ENCODE measurements at places on chromosomes 5 and 9.

DNA sequence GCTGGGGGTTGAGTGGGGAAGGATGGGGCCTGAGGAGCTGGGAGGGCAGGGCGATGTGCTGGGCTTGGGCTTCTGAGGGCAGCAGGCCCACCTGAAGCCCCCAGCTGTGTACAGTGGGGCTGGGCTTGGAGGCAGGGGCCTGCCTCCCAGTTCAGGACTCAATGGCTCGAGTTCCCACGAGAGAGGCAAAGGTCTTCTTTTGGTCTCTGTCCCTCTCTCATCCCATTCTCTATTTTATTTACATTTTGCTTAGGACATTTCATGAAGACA, 180.6 kb downstream of the MACROH2A1 start:
- DNase-seq, result no peak

DNA sequence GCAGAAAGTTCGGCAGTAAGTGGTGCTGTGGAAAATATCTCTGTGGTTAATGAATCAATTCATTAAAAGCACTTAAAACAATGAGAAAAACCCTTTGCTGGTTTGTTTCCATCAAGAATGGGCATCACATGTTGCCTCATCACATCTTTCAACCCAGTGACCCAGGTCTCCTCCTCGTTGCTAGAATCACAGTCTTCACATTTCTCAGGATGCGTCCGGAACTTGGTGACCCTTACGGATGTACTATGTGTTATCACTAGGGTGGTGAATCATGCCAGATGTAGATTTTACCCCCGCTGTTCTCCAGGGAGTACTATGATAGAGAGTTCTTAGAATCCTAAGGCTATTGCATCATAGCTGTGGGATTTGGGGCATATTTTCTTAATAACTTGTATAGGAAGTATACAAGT, 217.9 kb upstream of the KLF4 start:
- no peak for DNase-seq

DNA sequence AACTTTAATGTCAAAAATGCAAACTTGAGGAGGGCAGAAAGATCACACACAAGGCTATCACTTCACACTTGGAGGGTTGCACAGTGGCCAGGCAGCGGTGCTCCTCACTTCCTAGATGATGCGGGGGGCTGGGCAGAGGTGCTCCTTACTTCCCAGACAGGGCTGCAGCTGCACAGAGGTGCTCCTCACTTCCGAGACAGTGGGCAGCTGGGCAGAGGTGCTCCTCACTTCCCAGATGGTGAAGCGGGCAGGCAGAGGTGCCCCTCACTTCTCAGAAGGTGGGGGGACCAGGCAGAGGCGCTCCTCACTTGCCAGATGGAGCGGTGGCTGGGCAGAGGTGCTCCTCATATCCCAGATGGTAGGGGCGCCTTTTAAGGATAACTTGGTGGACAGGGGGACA, 423.2 kb upstream of the RORB start:
- no peak for DNase-seq

DNA sequence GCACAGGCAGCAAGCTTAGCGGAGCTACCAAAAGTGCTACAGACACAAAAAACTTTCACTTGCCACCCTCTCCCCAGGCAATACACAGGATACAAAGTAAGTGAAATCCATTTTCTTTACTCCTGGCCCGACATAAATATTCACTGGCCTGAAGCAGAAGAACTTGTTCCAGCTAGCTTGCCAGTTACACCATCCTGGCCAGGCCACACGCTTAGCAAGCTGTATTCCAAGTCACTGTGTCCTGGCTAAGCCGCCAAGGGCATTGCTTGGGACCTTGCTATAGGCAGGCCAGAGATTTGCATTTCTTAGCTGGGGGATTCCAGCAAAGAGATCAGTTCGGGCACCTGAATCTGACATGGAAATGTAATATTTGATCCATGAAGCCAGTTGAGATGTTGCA, 71.0 kb upstream of the SLC1A3 start:
- no peak for DNase-seq

GRCh38 chr5:95739857-95740256, 8.7 kb downstream of the RHOBTB3 start:
- DNase-seq, result no peak

DNA sequence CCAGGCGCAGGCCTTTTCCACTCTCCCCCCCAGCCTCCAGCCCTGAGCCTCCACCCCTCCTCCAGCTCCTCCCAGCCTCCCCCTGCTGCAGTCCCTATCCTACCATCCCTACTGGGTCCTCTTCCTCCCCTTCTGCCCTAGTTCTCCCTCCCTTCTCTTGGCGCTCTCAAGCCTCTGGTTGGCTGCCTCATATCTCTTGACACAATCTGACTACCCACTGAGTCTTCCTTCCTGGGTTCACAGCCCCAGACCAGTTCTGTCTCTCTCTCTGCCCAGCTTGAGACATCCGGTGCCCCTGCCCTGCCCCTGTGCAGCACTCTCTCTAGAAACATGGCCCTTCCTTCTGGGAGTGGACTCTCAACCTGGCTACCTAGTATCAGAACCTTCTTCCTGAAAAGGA, 76.2 kb downstream of the TSPAN17 start:
- DNase-seq, result no peak

DNA sequence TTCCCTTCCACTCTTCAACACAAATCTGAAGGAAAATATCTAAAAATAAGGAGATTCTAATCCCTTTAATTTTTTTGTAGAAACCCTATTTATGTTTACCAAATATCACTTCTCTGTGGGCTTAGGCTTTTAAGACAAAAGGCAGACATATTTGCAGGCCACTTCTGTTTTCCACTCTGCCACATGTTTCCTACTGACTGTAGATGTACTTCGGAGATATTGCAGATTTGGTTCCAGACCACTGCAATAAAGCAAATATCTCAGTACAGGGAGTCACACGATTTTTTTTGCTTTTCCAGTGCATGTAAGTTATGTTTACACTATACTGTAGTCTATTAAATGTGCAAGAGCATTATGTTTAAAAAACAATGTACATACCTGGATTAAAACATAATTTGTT, 219.0 kb downstream of the SREK1 start:
- DNase-seq, result no peak

- no peak for DNase-seq
Observed at GRCh38 chr5:5473226-5473625, 50.7 kb downstream of the ICE1 start.

DNA sequence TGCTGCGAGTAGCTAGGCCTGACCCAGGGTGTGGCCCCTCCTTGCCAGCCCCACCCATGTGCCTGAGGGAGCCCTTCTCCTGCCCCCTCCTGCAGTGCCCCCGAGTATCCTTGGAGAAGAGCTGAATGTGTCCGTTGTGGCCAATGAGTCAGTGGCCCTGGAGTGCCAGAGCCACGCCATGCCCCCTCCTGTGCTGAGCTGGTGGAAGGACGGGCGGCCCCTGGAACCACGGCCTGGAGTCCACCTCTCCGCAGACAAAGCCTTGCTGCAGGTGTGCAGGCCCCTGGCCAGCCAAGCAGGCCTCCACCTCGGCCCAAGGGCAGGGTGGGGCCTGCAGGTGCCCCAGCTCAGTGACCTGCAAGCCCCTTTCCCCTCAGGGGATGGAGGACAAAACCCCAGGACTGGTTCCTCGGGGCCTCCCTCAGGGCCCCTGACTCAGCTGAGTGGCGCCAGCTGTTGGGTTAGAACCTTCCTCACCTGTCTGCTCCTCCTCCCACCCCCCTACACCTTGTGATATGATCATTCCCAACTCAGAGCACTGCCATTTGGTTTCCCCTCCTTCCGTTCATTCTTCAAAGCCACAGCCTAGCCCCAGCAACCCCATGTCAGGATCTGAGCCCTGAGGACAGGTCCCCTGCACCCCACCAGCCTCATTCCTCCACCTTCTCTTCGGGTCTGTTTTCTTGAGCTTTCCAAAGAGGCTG, 80.0 kb upstream of the ASS1 start:
- no peak for DNase-seq

DNA sequence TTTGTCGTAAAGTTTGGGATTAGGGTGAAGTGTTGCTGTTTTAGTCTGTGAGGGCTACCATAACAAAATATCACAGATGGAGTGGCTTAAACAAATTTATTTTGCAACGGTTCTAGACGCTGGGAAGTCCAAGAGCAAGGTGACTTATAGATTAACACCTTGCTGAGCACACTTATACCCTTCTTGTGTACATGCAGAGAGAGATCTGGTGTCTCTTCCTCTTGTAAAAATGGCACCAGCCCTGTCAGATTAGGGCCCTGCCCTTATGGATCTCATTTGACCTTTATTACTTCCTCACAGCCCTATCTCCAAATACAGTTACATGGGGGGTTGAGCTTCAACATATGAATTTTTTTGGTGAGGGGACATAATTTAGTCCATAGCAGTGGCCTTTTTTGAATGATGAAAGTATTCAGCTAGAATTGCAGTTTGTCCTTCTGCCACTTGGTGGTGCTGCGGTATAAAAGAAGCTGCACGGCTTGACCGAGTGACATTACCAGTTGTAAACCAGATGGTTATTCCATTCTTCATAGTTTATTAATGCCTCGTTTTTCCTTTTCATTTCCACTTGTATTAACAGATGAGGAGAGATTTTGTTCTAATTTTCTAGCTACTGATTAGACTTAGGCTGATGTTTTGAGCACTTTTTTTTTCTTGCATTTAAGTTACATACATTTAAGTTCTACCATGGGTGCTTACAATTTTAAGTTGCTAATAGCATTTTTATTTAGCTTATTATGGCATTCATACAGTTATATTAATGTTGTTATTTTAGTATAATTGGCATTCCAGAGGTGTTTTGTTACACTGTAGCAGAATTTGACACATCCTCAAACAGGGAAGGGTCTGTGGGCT, 19.4 kb downstream of the DCP2 start:
- peak; percentile 80 for DNase-seq

DNA sequence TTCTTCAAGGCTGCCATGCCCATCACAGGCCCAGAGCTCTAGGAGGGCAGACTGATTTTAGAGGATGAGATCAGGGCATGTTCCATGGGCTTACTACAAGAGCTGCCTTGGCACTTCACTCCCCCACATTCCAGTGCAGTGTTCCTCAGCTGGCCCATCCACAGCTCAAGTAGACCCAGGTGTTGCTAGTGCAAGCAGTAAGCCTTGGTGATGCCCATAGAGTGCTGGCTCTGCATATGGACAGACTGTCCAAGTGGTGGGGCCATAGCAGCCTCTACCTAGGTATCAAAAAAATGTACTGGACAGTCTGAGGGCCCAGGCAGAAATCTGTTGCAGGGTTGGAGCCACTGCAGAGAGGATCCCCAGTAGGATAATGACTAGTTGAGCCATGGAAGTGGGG, 366.6 kb downstream of the FGF10 start:
- no peak for DNase-seq

- DNase-seq, result peak; percentile 94
Observed at GRCh38 chr5:139637438-139638089, 10.6 kb upstream of the CXXC5 start.

- peak; percentile 5 for DNase-seq
Observed at GRCh38 chr5:6734243-6734700, 21.0 kb downstream of the TENT4A start.

DNA sequence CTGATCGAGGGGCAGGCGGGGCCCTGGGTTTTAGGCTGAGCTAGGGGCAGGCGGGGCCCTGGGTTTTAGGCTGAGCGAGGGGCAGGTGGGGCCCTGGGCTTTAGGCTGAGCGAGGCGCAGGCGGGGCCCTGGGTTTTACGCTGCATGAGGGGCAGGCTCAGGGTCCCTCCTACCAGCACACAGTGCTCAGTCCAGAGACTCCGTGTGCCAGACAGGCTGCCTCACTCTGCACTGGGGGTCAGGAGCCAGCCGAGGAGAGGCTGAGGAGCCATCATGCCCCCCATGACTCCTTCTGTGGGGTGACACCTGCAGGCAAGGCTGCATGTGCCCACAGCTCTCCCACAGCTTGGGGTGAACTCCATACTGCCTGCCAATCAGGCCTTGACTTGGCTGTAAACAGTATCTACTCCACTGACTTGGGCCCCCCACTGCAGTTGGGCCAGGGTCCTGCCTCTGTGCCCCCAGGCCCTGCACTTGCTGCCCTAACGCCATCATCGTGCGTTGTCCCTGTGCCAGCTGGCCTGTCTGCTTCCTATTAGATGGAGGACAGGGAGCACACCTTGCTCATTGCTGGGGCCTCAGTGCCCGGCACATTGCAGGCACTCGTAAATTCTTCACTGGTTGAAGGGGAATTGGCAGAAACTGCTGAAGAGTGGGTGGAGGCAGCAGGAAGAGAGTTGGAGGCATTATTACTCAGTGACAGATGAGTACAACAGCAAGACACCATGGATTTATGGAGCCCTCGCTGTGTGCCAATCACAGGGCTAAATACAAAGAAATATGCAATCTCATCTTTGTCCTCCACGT, 78.6 kb downstream of the AMBP start:
- no peak for DNase-seq

- no peak for DNase-seq
Observed at GRCh38 chr5:141598391-141599345, 20.1 kb downstream of the DIAPH1 start.

DNA sequence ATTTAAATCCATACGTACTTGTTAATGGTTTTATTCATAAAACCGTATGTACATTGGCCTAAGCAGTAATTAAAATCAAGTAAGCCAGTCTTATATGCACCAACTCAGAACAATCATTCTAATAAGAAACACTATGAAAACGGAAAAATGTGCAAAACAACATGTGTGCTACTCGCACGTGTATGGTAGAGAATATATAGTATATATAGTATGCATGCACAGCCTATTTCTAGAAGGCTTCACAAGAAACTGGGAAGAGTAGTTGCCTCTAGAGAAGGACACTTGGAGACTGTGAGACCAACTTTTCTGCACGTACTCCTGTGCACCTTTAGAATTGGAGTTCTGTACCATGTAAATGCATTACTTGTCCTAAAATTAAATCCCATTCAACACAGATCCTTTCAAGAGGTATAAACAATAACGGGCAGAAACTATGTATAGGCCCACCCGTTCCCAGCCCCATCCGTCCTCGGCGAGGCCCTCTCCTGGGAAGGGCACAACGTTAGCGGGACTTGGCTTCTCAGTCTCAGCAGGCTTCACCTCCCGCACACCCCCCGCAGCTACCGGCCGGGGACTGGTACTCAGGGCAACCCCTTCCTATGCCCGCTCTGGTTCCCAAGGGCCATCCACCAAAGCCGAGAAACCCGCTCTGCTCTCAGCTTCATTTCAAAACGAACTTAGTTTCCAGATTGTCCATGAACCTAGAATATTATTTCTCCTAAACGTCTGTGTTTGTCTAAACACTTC, 2.0 kb downstream of the CDC14B start:
- DNase-seq, result peak; percentile 19

GRCh38 chr9:128280084-128280622, 4.1 kb downstream of the SWI5 start:
- no peak for DNase-seq

DNA sequence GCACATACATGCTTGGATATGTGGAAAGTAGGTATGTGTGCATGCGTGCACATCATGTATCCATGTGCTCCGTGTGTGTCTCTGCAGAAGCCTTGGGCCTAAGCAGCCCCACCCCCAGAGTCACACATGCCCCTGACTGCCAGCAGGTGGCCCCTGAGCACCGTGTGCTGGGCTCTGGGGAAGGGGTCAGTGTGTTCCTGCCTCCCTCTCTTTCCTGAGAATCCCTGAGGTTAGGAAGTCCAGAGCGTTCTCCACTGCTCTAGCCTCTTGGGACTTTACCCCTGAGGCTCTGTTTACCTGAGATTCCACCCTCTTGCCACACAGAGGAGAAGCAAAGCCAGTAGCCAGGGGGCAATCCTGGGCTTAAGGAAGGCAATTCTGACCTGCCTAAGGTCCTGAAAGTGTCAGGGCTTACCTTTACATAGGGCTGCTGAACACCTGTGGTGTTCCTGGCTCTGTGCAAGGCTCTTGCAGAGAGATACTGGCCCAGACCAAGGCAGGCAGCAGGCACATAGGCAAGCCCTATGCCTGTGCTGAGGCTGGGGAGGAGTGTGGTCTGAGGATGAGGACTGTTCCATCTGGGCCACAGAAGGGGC, 207.3 kb downstream of the TMEM38B start:
- DNase-seq, result peak; percentile 70

GRCh38 chr5:122515709-122516431, 203.8 kb downstream of the SNCAIP start:
- DNase-seq, result peak; percentile 45

- DNase-seq, result no peak
Observed at GRCh38 chr9:14532456-14533115, 160.6 kb downstream of the ZDHHC21 start.
